ENCODE measurements at places on chromosomes 1 and 21.

- H3K4me1 ChIP-seq, result no peaks in the 10 kb centered on the region
- DNase-seq, result no peak
- no peaks in the 10 kb centered on the region for H3K27me3 ChIP-seq
- no peak overlapping the region for H3K4me3 ChIP-seq
- no peak overlapping the region for H3K27ac ChIP-seq
Measured at GRCh38 chr1:21921100-21921875, 15.8 kb downstream of the HSPG2 start.

GRCh38 chr21:38979271-38980121, 173.8 kb downstream of the ETS2 start:
- H3K4me1 ChIP-seq, result no peaks in the 10 kb centered on the region
- H3K36me3 ChIP-seq, result no peaks in the 10 kb centered on the region
- H3K27me3 ChIP-seq, result peaks cover 3% of the 10 kb centered on the region
- no peak overlapping the region for H3K4me3 ChIP-seq
- H3K27ac ChIP-seq, result no peak overlapping the region

DNA sequence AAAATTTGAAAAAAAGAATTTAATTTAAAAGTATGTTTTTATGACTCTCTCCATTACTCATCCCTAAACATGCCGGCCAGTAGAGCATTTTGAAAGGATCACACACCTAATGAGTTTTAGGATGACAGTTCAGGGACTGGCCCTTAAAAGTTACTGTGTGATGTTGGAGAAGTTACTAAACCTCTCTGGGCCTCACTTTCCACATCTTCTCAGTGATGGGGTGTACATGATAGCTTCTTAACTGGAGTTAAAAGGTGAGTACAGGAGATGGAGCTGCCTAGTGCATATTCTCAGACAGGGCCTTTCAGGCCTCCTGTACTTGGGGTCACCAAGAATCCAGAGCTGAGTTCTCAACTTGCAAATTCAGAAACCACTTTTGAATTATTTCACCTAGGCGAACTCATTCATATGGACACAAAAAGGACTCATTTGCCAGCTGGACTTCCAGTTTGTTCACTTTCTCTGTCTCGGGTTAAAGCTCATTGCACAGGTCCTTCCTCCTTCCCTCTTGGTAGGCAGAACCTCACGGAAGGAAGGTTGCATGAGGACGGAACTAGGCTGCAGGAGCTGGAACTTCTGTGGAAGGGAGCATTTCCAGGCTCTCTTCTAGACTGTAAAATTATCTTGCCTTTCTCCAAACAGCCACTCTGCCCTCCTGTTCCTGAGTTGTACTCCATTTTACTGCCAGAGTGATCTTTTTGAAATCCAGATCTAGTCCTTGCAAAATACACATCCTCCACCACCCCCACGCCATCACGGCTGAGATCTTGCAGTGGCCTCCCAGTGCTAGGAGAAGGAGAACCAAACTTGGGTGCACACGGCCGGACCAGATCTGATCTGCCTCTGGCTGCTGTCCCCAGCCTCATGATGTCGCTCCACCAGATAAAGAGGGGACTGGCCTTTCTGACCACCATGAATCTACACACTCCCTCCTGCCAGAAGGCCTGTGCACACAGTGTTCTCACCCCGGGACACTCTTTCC, 4.3 kb upstream of the SLC30A1 start:
- DNase-seq, result no peak
- no peak overlapping the region for H3K27ac ChIP-seq
- H3K27me3 ChIP-seq, result no peaks in the 10 kb centered on the region
- peaks cover 5% of the 10 kb centered on the region for H3K4me1 ChIP-seq
- no peaks in the 10 kb centered on the region for H3K36me3 ChIP-seq

GRCh38 chr1:3904843-3905185, 4.7 kb upstream of the C1orf174 start:
- no peaks in the 10 kb centered on the region for H3K36me3 ChIP-seq
- no peak overlapping the region for H3K4me3 ChIP-seq
- peaks cover 33% of the 10 kb centered on the region for H3K4me1 ChIP-seq
- no peaks in the 10 kb centered on the region for H3K27me3 ChIP-seq
- no peak for DNase-seq
- H3K27ac ChIP-seq, result peak overlapping the region; percentile 74

- no peaks in the 10 kb centered on the region for H3K36me3 ChIP-seq
- no peak overlapping the region for H3K4me3 ChIP-seq
- DNase-seq, result peak; percentile 11
- no peaks in the 10 kb centered on the region for H3K4me1 ChIP-seq
Measured at GRCh38 chr1:164660412-164660772, 101.4 kb downstream of the PBX1 start.

DNA sequence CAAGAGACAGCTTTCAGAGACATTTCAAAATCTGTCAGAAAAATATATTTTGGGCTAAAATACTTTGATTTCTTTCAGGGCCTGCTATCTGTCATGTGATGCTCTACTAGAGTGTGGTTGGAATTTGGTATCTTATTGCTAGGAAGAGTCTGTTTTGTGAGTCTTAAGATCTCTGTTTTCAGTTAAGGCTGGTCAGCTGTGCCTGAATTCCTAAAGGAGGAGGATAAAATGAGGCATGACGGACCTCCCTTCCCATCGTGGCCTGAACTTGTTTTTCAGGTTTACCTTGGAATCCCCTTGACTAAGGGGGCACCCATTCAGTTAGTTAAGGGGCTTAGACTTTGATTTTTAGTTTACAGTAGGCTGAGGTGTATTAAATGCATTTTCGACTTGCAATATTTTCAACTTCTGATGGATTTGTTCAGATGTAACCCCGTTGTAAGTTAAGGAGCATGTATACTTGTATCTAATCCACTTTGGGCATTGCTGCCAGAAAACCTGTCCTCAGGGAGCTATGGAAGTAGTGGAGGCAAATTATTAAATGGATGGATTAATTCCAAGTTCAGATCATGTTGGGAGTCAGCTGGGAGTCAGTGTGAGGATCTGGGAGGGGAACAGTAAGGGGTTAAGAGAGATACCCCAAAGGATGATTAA, 18.3 kb downstream of the CAPN2 start:
- no peak overlapping the region for H3K4me3 ChIP-seq
- H3K36me3 ChIP-seq, result no peaks in the 10 kb centered on the region
- H3K27ac ChIP-seq, result no peak overlapping the region
- DNase-seq, result no peak
- no peaks in the 10 kb centered on the region for H3K27me3 ChIP-seq
- H3K4me1 ChIP-seq, result peaks cover 18% of the 10 kb centered on the region

DNA sequence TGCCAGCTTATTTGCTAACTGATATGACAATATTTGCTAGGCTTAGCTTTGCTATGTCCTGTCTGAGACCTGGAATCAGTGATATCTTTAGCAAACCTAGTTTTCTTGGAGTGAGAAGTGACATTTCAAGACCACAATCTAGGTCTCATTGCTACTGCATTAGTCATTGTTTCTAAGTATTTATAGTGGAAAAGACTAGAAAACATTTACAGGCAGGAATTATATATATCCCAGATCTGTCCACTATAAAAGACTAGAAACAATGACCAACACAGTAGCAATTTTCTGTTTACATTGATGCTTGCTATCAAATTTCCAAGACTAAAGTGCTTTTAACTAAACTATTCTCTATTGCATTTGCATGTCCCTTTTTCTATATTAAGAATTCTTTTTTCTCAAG, 5.0 kb upstream of the RGS18 start:
- H3K4me3 ChIP-seq, result no peak overlapping the region
- no peak overlapping the region for H3K27ac ChIP-seq
- no peak for DNase-seq
- no peaks in the 10 kb centered on the region for H3K36me3 ChIP-seq
- no peaks in the 10 kb centered on the region for H3K4me1 ChIP-seq

DNA sequence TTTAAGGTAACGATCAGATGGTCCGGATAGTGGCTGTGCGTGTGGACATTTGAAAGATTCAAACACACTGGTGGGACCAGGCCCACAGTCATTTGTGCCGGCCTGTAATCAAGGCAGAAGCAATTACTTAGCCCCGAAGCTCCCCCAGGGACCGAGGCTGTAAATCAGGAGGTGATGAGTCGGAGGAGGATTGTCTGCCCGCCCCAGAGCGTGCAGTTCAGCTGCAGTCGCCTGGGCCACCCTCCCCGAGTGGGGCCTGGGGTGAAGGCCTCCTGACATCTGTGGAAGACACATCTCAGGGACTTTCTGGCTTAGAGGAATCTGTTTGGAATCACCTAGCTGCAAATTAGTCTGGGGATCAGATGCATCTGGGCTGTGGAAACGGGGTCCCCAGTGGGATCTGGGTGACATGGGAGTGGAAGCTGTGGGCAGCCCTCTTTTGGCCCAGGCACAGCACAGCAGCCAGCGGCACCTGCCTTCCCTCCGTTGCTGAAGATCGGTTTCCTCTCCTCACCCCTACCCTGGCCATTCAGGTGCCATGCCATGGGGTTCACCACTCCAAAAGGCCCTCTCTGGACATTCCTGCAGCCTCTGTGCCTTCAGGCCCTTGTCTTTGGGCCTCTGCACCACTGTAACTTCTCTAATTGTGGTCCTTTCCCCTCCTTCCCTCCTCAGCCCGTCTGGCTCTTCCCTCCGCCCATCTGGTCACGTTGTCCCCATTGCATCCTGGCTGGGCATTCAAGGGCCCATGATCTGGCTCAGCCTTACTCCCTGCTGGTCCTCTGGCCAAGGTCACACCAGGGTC, 25.7 kb downstream of the LHX4 start:
- H3K4me3 ChIP-seq, result no peak overlapping the region
- no peaks in the 10 kb centered on the region for H3K4me1 ChIP-seq
- no peak overlapping the region for H3K27ac ChIP-seq
- peaks cover 6% of the 10 kb centered on the region for H3K27me3 ChIP-seq

- no peak overlapping the region for H3K4me3 ChIP-seq
- no peak overlapping the region for H3K27ac ChIP-seq
- no peaks in the 10 kb centered on the region for H3K27me3 ChIP-seq
Measured at GRCh38 chr1:215044151-215044550, 38.4 kb upstream of the KCNK2 start.

DNA sequence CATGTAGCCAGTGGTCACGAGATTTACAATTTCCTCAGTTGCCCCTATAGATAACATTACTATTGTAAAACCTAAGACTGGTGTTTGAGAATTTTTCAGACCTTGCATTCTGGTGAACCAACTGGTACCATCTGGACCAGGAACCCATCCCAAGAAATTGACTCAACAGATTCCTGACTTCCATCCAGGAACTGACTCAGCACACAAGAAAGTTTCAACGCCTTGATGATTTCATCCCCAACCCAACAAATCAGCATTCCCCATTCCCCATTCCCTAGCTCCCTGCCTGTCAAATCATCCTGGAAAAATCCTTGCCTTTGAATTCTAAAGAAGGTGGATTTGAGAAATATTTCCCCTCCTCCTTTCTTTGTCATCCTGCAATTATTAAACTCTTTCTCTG, 529.8 kb upstream of the PRMT6 start:
- no peaks in the 10 kb centered on the region for H3K36me3 ChIP-seq
- H3K4me3 ChIP-seq, result no peak overlapping the region
- H3K27ac ChIP-seq, result no peak overlapping the region

DNA sequence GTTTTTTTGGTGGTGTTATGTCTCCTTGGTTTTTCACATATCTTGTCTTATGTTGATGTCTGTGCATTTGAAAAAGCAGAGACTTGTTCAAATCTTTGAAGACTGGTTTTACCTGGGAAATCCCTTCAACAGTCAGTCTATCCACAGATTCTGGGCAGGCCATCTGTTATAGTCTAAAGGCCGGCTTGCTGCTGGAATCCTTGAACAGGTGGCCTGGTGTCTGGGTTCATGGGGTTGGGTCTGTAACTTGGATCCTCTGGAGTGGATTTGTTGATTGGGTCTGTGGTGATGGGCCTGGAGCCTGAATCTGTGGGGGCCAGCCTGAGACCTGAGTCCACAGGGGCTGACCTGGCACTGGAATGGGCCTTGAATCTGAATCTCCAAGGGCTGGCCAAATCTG, 12.2 kb downstream of the LORICRIN start:
- H3K4me3 ChIP-seq, result no peak overlapping the region
- H3K36me3 ChIP-seq, result no peaks in the 10 kb centered on the region
- no peak overlapping the region for H3K27ac ChIP-seq
- H3K27me3 ChIP-seq, result no peaks in the 10 kb centered on the region
- no peak for DNase-seq
- no peaks in the 10 kb centered on the region for H3K4me1 ChIP-seq

GRCh38 chr1:25784575-25785051, 15.4 kb upstream of the SELENON start:
- H3K27ac ChIP-seq, result peak overlapping the region; percentile 31
- H3K4me3 ChIP-seq, result no peak overlapping the region
- no peaks in the 10 kb centered on the region for H3K27me3 ChIP-seq
- peaks cover 94% of the 10 kb centered on the region for H3K36me3 ChIP-seq
- H3K4me1 ChIP-seq, result no peaks in the 10 kb centered on the region

- H3K36me3 ChIP-seq, result no peaks in the 10 kb centered on the region
- no peaks in the 10 kb centered on the region for H3K4me1 ChIP-seq
- DNase-seq, result no peak
- peak overlapping the region; percentile 2 for H3K4me3 ChIP-seq
- no peak overlapping the region for H3K27ac ChIP-seq
Measured at GRCh38 chr1:158117854-158118704, 62.6 kb upstream of the CD1D start.

Data from naive thymus-derived CD4-positive, alpha-beta T cell (primary cell).